Kidney (tissue), 22 donors: ENCODE measurements at places on chromosomes 5 and 9. TPM values are rescaled to one million over a fixed set of nuclear protein-coding genes. Genes with fewer than 3 reads are reported as not detected.

DNA sequence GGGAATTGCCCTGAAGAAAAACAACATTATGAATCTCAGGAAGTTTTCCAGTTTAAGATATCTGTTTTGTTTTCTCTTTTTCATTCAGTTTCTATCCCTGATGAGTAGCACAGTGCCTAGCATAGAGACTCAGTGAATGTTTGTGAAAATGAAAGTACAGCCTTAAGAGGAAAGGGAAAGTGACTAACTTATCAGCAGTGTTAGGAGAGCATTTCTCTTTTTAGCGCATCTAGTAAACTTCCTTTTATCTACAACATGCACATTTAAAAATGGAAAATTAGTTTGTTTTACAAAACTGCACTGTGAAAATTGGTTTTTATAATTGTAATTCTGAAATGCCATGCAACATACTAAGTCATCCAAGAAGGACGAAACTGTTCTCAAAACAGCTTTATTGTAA lies 110.8 kb downstream of the SMARCA2 start:
- no peak for DNase-seq

DNA sequence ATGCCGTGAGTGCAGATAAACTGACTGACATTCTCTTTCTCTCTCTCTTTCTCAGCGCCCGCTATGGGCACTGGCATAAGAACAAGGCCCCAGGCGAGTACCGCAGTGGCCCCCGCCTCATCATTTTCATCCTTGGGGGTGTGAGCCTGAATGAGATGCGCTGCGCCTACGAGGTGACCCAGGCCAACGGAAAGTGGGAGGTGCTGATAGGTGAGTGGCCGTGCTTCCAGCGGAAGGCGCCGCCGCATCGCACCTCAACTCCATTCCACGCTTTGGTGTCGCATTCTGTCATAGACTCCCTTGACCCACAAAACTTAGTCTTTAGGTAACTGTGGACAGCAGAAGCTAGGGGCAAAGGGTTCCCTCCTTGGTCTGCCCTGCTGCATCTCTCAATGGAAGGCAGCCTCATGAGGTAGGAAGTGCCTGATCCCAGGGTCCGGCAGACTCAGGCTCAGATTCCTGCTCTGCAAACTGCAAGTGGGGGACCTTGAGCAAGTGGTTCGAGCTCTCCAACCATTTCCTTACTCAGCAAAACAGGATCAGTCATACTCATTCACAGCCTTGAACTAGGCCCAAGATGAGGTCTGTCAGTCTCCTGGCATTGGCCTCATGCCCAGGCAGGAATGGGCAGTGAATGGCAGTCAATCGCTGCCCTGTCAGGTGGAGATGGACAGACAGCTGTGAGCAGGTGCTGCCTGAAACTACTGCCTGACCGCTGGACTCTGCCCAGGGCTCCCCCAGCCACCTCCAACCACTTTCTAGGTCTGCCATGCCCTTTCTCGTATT lies 24.2 kb upstream of the CFAP157 start:
- no peak for DNase-seq

DNA sequence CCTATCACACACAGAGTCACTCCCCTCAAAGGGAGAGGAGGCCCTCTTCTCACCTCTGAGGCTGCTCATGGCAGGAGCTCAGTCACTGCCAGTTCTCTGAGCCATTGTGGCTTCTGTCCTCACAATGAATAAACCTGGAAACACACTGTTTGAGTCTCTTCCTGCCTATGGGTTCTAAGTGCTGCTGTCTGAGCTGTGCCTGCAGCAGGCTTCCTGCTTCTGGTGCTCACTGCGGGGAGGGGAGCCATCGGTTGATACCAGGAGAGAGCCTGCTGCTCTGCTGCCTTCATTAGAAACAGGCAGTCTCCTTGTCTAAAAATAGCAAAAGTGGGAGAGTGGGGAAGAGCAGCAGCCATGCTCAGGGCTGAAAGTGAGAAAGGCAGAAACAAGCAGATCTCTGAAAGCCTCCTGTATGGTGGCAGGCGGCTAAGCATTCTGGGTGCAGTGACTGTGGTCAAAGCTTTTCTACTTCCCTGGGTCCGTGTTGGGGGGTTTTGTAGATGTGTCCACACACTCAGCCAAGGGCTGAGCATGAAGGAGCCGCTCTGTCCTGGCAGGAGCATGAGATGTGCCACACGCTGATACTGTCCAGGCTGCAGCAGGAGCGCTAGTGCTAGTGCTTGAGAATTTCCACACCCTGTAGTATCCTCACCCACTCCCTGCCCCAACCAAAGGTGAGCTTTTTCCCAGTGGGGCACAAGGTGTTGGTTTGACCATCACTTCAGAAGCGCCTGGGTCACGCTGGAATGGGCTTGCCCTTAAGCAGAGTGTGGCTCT lies 34.2 kb downstream of the PRKACG start:
- no peak for DNase-seq

- DNase-seq = no peak
These were observed 26.7 kb downstream of the CYFIP2 start for GRCh38 chr5:157292599-157292998.

DNA sequence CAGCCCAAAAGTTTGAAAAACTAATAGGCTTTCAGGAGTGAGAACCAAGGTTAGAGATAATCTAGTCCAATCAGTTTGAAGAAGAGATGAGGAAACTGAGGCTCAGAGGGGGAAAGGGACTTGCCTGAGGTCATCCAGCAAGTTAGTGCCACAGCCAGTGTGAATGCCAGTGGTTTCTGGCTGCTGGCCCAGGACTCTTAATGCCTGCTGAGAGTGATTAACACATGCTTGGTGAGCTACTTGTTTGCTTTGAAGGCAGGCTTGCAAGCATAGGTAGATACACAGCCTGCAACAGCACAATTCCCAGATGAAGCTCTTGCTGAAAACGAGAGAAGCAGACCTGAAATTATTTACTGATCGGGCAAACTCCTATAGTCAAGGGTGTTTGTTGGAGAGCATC lies 591.6 kb upstream of the SGCD start:
- DNase-seq = no peak

DNA sequence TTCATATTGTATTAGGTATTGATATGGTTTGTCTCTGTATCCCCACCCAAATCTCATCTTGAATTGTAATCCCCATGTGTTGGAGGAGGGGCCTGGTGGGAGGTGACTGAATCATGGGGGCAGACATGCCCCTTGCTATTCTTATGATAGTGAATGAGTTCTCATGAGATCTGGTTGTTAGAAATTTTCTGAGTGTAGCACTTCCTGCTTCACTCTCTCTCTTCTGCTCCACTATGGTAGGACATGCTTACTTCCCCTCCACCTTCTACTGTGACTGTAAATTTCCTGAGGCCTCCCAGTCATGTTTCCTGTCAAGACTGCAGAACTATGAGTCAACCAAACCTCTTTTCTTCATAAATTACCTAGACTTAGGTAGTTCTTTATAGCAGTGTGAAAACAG lies 187.4 kb upstream of the SLC24A2 start:
- no peak for DNase-seq

- no peak for DNase-seq
These were observed 11.1 kb upstream of the CEP72 start for GRCh38 chr5:600886-601541.

DNA sequence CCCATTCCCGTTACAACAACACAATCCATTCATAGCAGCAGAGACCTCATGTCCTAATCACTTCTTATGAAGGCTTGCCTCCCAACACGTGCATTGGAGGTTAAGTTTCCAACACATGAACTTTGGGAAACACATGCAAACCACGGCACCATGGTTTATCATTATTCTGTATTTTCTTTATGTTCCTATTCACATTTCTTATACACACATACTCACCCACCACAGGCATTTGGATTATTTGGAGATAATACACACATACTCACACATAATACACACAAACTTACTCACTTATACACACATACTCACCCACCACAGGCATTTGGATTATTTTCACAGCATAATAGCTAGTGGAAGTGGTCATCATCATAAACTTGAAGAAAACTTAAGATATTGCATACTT lies 75.6 kb downstream of the C7 start:
- DNase-seq = no peak

- DNase-seq = peak; percentile 75
These were observed 671.4 kb downstream of the NR2F1-AS1 start for GRCh38 chr5:92909602-92909962.

GRCh38 chr9:5651246-5651645 lies 22.3 kb downstream of the RIC1 start:
- DNase-seq = no peak

GRCh38 chr5:113683211-113683610 lies 169.7 kb downstream of the YTHDC2 start:
- DNase-seq = no peak

DNA sequence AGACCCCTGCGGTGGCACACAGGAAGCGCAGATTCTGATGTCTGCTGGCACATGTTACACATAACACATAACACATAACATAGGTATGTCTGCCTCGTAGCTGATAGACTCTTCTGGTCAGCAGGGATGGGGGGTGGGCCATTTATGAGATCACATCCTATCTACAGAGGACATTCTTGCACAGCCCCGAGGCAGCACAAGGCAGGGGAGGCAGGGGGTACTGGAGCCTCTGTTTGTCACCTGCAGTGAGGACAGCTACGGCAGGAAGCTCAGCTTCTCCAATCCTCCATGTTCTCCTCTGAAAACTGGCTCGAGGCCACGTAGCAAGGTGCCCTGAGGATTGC lies 16.7 kb upstream of the MED10 start:
- no peak for DNase-seq

- no peak for DNase-seq
These were observed 134.8 kb upstream of the PCA3 start for GRCh38 chr9:76629205-76629990.

GRCh38 chr9:126942399-126942798 lies 27.8 kb downstream of the RALGPS1 start:
- no peak for DNase-seq

- DNase-seq = peak; percentile 39
These were observed 35.9 kb downstream of the SVEP1 start for GRCh38 chr9:110543631-110544051.

DNA sequence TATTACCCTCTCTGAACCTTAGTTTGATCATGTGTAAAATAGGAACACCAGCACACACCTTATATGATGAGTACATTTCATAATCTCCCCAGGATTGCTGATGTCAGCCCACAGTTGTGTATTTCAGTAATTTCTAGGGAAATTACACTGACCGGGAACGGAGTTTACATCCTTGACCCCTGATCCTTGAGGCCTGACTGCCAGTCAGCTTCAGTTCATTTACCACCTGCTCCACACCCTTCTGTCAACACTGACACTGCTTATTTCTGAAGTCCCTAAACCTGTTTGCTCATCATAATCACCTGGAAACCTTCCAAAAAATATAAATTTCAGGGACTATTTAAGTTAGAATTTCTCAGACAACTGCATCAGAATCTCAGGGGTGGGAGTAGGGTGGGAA lies 55.3 kb downstream of the ZNF622 start:
- DNase-seq = no peak

- no peak for DNase-seq
These were observed 236.3 kb downstream of the ARHGAP26 start for GRCh38 chr5:143006501-143006900.

- DNase-seq = no peak
These were observed 81.0 kb downstream of the NNT start for GRCh38 chr5:43683884-43684471.

GRCh38 chr9:12633016-12633765 lies 60.0 kb upstream of the TYRP1 start:
- DNase-seq = peak; percentile 30

- DNase-seq = peak; percentile 75
These were observed 8.8 kb upstream of the TRAF1 start for GRCh38 chr9:120935383-120935857.

DNA sequence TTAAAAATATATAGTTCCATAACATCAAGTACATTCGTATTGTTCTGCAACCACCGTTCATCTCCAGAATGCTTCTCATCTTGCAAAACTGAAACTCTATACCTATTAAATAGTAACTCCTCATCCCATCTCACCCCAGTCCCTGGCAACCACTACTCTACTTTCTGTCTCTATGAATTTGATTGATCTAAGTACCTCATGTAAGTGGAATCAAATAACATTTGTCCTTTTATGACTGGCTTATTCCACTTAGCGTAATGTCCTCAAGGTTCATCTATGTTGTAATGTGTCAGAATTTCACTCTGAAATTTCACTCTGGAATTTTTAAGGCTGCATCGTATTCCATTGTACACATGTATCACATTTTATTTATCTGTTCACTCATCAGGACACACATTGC lies 132.1 kb upstream of the RUSC2 start:
- no peak for DNase-seq

DNA sequence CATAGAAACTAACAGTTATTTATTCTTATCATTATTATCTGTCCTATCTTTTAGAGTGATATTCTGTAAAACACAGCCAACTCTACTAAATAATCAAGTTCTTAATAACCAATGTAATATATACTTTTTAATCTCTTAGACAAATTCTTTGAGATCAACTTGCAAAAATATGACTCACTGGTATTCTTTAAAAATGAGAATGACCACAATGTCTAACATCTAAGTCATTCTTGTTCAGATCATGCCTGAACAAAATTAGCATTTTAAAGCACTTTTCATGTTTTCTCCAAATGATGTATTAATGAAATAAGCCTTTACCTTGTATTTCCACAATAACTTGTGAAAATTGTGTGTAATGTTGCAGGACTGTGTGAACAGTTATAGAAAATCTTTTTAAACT lies 356.9 kb upstream of the RGMB start:
- no peak for DNase-seq

GRCh38 chr9:134455934-134456755 lies 129.9 kb downstream of the RXRA start:
- peak; percentile 86 for DNase-seq

GRCh38 chr9:134955801-134956200 lies 38.1 kb upstream of the FCN1 start:
- peak; percentile 19 for DNase-seq

FOXD4L4 gene
- total RNA-seq = 0.31 TPM

ARID3C gene
- not detected for total RNA-seq

PCDHGA4 gene
- total RNA-seq = 3.9 TPM

CHMP5 gene
- 65.2 TPM for total RNA-seq

RBM18 gene
- total RNA-seq = 18.5 TPM

GPR151 gene
- not detected for total RNA-seq

RETREG1 gene
- 104 TPM for total RNA-seq

HSD17B3 gene
- total RNA-seq = 0.66 TPM

PPIP5K2 gene
- 56.4 TPM for total RNA-seq

IL4 gene
- total RNA-seq = not detected

SLC36A3 gene
- total RNA-seq = not detected

INSL4 gene
- total RNA-seq = not detected

TMOD1 gene
- 14.9 TPM for total RNA-seq

FOXD1 gene
- 5.9 TPM for total RNA-seq

HMMR gene
- total RNA-seq = 0.91 TPM

SPAG8 gene
- 6.1 TPM for total RNA-seq

NMUR2 gene
- total RNA-seq = not detected
